Stimulated activated CD4-positive, alpha-beta T cell treated with anti-CD3 and anti-CD28 coated beads, Interleukin-12 subunit alpha, Interleukin-12 subunit beta, amount 100 ng/mL, for 24 hours (primary cell): ENCODE measurements at places on chromosomes 6 and 20.

DNA sequence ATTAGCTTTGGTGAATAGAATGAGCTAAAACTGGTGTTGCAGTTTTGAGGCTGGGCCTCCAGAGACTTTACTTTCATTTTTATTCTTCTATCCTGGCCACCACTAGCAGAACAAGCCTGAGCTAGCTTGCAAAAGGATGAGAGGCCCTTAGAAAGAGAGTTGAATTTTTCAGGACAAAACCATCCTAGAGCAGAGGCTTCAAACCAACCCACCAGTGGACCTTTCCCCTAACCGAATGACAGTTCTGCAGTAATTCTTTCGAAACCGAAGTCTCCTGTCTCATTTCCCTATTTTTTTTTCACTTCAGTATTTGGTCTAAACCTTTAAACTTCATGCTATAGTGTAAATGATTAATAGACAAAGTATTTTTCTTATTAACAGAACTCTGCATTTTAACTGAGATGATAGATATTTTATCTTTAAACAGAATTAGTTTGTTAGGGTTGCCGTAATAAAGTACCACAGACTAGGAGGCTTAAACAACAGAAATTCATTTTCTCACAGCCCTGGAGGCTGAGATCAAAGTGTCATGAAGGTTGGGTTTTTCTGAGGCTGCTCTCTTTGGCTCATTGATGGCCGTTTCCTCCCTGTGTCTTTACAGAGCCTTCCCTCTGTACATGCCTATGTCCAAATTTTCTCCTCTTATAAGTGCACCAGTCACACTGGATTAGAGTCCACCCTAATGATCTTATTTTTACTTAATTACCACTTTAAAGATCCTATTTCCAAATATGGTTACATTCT is 80.6 kb upstream of the PAK5 start:
- no peak for DNase-seq

- no peak for DNase-seq
Measured at GRCh38 chr6:66986940-66987339, 1279.9 kb upstream of the EYS start.

- DNase-seq: peak; percentile 18
Measured at GRCh38 chr6:28643017-28643740, 117.5 kb downstream of the GPX5 start.

DNA sequence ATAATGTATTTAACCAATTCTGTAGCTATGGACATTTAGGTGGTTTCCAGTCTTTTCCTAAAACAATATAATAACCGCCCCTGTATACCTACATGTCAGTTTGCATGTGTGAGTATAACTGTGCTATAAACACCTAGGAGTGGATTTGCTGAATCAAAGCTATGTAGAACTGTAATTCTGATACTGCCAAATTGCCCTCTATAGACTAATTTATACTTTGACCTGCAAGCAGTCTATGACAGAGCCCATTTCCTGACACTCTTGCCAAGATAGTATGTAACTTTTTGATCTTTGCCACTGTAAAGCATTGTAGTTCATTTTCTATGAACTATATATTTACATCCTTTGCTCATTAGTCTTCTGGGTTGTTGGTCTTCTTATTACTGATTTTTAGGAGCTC is 19.5 kb downstream of the FERMT1 start:
- no peak for DNase-seq

- no peak for DNase-seq
Measured at GRCh38 chr6:14197118-14197517, 79.5 kb downstream of the CD83 start.

GRCh38 chr6:141421378-141421777 is 711.3 kb upstream of the GJE1 start:
- no peak for DNase-seq
